ENCODE measurements at places on chromosomes 5 and 9. TPM values are rescaled to one million over a fixed set of nuclear protein-coding genes. Genes with fewer than 3 reads are reported as not detected.

Gene MYMK
- 0.47 TPM for total RNA-seq

Gene LCN6
- total RNA-seq: not detected

Gene ZBTB26
- total RNA-seq: 6.7 TPM

DNA sequence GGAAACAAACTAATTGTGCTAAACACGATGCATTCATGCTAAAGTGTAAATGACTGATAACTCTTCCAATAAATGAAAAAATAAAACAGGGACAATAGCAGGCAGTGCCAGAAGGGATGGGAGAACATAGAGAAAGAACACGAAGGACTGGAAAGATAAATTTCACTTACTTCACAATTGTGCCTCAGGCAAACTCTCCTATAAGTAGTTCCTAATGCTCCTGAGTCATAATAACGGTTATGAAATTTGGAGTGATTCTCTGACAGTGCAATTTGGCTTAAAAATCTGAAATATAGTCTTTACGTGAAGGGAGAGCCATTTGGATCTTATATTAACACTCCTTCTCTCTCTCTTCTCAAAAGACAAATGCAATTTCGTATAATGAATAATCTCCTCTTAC, 2218.5 kb downstream of the MAT2B start:
- DNase-seq: no peak

DNA sequence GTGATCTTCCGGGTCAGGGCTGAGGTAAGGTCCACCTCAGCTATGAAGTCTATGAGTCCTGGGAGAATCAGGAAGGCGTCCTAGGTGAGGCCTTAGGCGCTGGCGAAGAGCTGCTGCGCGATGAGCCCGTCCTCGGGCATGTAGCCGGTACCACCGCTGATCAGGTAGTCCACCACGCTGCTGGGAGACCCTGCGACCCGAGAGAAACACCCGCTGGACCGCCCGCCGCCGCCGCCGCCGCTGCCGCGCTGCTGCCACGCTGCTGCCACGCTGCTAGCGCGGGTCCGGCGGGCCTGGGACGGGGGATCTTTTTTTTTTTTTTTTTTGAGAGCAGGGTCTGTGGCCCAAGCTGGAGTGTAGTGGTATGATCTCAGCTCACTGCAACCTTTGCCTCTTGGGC, 8.0 kb upstream of the DCAF12 start:
- DNase-seq: no peak

- no peak for DNase-seq
Observed at GRCh38 chr5:120767178-120767820, 303.2 kb downstream of the PRR16 start.

Gene SLIT3
- 8.4 TPM for total RNA-seq

Gene ZFP37
- 2.5 TPM for total RNA-seq

GRCh38 chr5:20601678-20602100, 613.7 kb upstream of the CDH18 start:
- DNase-seq: no peak

DNA sequence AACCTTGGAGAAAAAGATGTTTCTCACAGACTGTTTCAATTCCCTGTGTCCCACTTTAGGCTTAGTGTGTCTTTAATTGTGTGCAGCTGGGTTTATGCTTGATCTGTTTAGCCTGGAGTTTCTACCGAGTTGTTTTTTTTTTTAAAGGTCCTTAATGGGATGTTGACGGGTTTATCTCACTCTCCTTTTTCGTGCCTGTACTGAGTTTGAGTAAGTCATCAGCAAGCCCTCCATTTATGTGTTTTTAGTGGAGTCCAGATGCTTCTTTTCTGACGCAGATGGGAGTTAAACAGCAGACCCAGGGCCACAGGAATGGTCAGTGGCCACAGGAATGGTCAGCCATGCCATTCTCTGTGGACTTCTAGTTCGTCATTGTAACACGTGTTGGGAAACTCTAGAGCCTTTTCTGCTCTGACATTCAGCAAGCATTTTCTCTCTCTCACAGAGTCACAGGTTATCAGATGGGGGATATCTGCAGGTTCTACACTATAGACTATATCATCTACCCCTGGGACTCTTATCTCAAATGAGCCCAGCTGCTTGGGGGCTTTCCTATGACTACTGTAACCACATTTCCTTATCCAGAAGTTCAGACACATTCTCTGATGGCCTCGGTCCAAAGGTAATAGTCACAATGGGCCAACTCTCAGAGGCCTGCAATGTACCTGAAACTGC, 190.5 kb downstream of the TTLL11 start:
- DNase-seq: no peak

DNA sequence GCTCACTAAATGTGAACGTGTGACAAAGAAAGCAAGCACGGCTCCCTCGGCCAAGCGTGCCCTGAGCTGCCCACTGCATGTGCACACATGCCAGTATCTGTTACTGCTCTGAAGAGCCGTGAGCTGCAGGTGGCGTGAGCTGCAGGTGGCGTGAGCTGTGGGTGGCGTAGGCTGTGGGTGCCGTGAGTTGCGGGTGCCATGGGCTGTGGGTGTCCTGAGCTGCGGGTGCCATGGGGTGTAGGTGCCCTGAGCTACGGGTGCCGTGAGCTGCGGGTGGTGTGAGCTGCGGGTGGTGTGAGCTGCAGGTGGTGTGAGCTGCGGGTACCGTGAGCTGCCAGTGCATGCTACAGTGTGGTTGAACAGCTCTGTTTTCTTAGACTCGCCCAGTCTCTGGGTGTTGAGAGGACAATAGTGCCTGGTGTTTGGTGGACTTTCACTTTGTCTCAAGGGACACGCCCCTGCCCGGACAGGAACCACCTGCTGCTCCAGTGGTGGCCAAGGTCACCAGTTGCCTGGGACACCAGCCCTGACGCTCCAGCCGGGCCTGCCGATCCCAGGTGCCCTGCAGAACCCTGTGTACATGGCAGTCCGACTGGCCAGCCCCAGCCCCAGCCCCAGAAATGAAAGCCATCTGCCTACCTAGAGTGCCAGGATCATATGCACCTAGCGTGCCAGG, 6.7 kb downstream of the CCDC187 start:
- DNase-seq: no peak

DNA sequence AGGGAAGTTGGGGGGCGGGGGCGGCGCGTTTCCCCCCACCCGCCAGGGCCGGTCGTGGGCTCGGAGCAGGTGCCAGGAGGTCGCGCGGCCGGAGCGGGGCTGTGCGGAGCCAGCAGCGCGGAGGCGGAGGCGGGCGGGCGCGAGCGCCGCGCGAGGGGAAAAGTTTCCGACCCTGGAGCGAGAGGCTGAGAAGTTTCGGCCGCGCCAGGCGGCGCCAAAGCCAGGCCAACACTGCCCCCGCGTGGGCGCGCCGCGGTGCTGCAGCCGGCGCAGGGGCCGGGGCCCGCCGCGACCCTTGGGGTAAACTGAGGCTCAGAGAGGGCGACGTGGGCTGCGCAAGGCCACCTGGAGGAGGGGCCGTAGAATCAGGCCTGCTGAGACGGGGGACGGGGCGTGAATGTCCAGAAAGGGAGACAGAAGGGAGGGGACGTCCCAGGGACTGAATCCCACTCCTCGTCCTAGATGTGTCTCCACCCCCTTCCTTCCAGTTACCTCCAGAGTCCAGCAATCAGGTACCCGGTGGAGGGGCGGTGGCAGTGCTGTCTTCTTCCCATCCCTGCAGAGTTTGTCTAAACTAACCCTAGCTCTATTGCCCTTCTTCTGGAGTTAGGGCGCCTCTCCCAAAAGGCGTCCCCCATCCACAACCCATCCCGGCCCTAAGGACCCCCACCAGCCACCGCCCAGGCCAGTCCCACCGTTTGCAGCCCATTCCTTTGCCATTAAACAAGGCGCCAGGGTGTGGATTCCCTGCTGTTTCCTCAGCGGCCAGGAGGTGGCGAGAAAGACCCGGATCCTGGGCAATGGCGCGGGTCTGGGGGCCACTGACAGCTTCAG, 10.2 kb downstream of the C9orf50 start:
- no peak for DNase-seq

Gene C1QTNF2
- total RNA-seq: 0.61 TPM

GRCh38 chr9:18189871-18190670, 283.9 kb upstream of the ADAMTSL1 start:
- DNase-seq: no peak

- no peak for DNase-seq
Observed at GRCh38 chr5:176583076-176583475, 26.9 kb downstream of the GPRIN1 start.

Gene BTNL9
- 6.3 TPM for total RNA-seq

DNA sequence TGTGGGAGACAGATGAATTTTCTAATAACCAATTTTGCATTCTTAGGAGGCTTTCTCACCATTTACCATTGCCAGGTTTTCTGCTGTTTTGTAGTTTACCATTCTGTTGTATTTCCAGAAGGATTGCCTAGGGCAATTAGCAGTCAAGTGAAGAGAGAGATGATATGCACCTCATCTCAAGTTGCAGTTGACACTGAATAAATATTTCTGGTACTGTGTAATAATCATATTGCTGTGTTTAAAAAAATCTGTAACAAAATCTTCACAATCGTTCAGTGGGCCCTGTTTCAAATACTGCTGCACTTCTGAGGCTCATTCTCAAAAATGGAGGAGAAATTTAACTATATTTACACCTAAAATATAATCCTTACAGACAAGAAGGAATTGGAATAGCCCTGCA, 706.1 kb upstream of the PTPRD start:
- DNase-seq: no peak

DNA sequence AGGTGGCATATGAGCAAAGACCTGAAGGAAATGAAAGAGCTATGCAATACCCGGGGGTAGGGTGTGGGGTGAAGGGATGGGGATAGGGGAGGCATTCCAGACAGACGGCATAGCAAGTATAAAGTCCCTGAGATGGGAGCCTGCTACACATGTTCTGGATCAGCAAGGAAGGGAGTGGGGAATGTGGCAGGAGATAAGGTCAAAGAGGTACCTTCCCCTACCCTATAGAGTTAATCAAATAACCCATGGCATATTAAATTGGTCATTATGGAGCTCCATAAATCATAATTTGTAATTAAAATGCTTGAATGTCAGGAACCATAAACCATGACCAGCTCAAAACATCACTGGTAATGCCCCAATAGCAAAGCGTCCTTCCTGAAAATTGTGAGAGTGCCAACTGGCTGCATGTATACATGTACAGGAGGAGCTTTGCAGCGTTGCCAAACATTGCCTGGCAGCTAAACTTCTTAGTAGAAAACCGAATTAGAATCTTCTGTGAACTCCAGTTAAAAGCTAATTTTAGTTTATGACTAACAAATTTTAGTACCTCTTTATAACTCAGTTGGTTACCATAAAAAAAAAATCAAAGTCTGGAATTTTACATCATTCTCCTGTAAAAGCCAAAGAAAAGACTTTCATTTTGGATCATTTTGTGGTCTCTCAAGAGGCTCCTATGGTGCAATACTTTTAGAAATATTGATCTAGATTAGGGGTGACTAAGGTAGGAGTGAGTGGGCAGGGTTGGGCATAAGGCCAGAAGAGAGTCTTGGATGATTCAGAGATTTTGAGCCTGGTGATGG, 4.7 kb downstream of the DNAI1 start:
- DNase-seq: no peak

DNA sequence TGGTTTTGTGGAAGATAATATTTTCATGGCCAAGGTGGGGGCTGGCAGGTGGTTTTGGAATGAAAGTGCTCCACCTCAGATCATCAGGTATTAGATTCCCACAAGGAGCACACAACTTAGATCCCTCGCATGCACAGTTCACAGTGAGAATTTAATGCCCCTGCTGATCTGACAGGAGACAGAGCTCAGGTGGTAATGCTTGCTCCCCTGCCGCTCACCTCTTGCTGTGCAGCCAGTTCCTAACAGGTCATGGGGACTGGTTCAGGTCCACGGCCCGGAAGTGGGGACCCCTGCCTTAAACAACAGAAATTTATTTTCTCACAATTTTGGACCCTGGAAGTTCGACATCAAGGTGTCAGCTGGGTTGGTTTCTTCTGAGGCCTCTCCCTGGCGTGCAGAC, 668.7 kb upstream of the ZNF608 start:
- no peak for DNase-seq

Gene QRFP
- 0.05 TPM for total RNA-seq

DNA sequence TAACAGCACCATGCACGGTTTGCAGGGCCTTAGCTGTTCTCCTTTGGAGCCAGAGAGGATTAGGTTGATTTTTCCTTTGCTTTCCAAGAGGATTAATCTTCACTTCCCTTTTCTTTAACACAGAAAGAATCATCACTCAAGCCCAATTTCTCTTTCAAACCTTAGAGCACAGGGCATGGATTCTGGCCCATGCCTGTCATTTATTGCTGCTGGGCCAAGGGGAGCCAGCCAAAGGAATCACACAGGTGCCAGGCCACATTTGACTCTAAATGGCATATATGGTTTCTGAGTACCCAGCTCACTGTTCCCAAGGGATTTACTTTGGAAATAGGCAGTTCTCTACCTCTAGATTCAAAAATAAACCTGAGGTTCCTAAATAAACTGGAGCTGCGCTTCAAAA, 58.3 kb downstream of the FBXL7 start:
- no peak for DNase-seq

DNA sequence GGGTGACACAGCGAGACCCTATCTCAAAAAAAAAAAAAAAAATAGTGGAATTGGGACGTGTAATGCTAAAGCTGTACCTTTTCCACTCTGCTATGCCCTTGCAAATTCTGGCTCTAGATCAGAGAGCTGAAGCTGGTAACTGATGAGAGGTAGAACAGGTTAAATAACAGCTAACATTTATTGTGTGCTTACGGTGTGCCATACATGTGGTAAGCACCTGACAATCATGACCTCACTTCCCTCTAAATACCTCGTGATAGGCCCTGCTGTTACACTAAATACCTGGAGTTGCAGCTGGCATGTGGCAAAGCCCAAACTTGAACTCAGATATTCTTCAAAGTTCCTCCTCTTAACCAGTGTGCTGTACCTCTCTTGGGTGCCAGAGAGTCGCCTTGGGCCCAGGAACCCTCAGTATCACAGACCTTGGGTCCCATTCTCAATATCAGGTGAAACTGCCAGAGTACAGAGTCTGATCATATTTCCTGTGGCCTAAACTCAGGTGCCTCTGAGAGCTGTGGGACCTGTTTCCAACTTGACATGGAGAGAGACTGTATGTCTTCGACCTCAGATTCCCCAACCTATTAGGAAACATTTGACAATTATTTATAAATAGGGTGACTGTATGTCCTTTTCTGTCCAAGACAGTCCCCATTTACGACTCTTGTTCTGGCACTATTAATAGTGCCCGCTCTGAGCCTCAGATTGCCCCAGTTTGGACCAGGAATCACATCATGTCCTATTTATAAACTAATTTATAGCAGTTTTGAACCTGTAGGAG, 4.8 kb downstream of the ARL10 start:
- DNase-seq: no peak

GRCh38 chr5:168801567-168801966, 222.4 kb upstream of the PANK3 start:
- no peak for DNase-seq

Gene OR2S2
- not detected for total RNA-seq

DNA sequence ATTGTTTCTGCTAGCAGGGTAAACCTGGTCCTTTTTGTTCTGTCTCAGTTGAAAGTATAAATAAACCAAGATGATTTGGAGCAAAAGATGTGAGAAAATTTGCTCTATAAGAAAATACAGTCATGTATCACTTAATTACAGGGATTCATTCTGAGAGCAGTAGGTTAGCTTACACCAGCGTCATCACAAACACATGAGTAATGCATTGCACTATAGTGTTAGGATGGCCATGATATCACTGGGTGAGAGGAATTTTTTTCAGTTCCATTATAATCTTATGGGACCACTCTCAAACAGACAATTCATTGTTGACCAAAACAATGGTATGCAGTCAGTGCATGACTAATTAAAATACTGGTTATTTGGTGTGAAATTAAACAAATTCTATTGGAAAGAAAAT, 430.9 kb downstream of the CHSY3 start:
- no peak for DNase-seq

Gene RASEF
- total RNA-seq: 3.9 TPM

Measured in thymus (tissue), 14 donors.